SJSA1 (cell line): ENCODE measurements at places on chromosomes 2 and 18. TPM values are rescaled to one million over a fixed set of nuclear protein-coding genes. Genes with fewer than 3 reads are reported as not detected.

Gene ASAP2
- total RNA-seq = 12.9 and 15.5 TPM in 2 replicates

DNA sequence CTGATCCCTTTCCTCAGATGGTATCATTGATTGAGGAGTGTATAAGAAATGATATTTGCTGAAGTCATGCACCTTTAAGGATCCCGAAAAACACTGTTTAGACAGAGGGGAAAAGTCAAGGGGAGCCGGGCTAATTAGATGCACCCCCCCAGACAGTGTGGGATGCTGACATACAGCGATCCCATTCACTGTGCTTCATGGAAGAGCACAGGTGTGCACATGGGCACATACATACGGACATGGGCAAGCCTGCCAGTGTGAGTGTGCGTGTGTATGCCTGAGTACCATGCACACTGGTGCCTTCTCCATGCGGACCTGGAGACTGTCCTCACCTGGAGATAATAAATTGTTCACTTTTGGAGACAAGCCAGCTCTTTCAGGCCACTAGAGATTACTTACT lies 22.6 kb downstream of the MEIS1 start:
- DNase-seq = no peak

Gene PID1
- 0.18 and 2.1 TPM in 2 replicates for total RNA-seq

DNA sequence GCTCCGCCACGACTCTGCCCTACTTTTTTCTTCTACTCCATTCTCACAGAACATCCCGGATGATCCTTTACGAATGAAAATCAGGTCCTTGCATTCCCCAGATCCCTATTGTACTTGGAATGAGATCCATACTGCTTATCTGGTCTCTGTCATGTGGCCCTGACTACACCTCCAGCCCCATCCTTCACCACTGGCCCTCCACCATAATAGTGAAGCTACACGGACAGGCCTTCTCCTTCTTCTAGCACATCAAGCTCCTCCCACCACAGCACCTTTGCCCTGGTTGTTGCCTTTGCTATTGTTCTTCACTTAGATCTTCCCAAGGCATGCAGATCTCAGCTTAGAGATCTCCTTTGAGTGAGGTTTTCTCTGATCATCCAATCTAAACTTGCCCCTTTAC lies 20.1 kb upstream of the RMDN2 start:
- no peak for DNase-seq

- DNase-seq = no peak
Observed at GRCh38 chr2:130156624-130157004, 11.7 kb upstream of the CCDC74B start.

DNA sequence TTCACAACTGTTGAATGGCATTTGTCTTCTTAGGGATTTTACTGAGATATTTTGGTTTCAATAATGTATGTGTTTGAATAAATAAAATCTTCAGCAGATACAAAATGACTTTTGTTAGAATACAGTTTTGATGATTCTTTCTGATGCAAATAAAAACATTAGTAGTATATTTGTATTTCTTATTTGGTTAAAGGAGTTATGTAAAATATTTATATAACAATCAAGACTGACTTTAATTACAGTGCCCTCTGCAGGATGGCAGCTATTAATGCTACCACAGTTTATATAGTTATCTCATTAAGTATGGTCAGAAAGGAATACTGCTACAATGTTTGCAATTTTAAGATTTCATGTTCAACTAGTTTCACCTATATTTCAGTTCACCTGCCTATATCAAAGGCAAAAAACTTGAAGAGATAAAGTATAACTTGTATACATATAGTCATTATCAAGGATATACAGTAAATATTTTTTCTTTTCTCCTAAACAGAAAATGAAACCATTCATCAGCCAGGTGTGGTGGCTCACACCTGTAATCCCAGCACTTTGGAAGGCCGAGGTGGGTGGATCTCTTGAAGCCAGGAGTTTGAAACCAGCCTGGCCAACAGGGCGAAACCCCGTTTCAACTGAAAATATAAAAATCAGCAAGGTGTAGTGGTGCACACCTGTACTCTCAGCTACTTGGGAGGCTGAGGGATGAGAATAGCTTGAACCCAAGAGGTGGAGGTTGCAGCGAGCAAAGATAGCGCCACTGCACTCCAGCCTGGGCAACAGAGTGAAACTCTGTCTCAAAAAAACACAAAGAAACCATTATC lies 19.8 kb downstream of the ARL5A start:
- DNase-seq = no peak

Gene ERFE
- 8.4 and 14.9 TPM in 2 replicates for total RNA-seq

- peak; percentile 51 for DNase-seq
Observed at GRCh38 chr2:160516547-160517365, 23.1 kb upstream of the RBMS1 start.

GRCh38 chr2:139477618-139478017 lies 697.4 kb upstream of the NXPH2 start:
- no peak for DNase-seq

Gene FAM110C
- total RNA-seq = not detected in 2 replicates
